ENCODE measurements at places on chromosomes 2 and 18.

DNA sequence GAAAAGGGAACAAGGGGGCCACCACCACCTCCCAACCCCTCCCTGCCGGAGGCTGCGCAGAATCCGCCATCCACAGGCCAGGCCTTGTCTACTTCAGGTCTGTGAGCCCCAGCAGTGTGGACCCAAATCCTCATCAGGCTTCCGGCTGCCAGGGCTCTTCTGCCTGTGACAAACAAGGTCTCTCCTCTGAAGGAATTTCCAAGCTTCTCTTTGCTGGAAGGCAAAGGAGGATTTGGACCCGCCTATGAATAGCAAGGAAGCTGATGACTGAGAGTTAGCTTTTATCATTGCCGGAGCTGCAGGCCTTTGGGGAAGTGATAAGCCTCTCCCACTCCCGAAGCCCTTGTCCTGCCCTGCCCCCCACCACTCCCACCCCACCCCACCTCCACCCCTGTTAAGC is 93.7 kb upstream of the SH3BP4 start:
- no peak for DNase-seq

DNA sequence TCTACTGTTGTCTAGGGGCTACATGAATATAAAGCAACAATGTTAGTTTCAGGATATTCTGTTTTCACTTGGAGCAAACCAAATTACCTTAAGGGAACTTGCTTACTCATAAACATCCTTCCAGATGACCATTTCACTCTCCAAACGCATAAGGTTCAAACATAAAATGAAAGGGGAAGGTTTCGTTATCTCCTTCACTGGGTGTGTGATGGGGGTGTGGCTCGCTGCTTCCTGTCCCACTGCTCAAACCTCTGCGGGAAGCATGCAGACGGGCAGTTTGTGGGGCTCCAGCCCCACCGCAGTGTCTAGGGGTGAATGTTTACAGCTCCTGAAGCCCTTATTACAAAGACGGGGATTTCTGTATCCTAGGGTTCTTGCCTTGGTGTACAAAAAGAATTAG is 1310.9 kb upstream of the TMEFF2 start:
- DNase-seq = peak; percentile 2

GRCh38 chr2:55148269-55148668 is 83.8 kb downstream of the CLHC1 start:
- DNase-seq = no peak

- DNase-seq = no peak
Observed at GRCh38 chr2:241514553-241514952, 6.2 kb upstream of the STK25 start.

- no peak for DNase-seq
Observed at GRCh38 chr2:224925061-224925809, 117.0 kb downstream of the DOCK10 start.

DNA sequence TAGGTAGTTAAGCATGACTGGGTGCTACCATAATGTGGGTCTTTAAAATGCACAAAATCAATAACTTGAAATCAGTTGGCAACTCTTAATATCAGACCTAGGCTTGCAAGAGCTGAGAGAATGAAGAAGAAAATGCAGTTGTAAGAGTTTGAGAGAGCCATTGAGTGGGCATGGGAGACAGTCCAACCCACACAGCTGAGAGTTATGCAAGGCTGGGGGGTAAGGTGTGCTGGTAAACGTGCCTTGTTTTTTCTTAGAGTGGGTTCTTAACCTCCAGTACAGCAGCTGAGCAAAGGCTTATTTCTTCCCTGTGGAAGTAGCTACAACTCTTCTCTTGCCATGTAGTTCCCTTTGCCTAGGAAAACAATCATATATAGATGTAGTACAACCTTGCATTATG is 20.2 kb upstream of the CCDC178 start:
- no peak for DNase-seq

- no peak for DNase-seq
Observed at GRCh38 chr18:63183952-63184770, 135.4 kb downstream of the BCL2 start.

DNA sequence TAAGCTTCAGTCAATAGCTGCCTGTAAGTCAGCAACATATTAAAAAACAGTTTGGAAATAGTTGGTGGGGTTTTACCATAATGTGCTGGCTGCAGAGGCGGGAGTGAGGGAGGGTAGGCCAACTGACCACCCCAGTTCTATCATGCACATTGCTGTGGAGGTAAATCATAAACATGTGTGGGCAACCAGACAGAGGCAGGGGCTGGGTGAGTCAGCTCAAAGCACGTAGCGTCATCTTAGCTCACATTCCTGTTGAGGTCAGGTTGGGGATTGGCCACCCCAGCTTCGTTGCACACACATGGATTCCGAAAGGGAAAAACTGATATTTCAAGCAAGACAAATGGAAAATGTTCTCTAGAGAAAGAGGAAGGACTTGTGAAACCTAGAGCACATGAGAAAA is 19.5 kb downstream of the GPR45 start:
- DNase-seq = no peak

GRCh38 chr2:73293534-73294171 is at the start of gene EGR4:
TSS of gene EGR4 (minus strand) at chr2:73293548. CDS start at chr2:73293317, 231 bp downstream.
- peak; percentile 93 for DNase-seq

GRCh38 chr2:174602745-174603144 is 5.1 kb upstream of the WIPF1 start:
- DNase-seq = no peak

DNA sequence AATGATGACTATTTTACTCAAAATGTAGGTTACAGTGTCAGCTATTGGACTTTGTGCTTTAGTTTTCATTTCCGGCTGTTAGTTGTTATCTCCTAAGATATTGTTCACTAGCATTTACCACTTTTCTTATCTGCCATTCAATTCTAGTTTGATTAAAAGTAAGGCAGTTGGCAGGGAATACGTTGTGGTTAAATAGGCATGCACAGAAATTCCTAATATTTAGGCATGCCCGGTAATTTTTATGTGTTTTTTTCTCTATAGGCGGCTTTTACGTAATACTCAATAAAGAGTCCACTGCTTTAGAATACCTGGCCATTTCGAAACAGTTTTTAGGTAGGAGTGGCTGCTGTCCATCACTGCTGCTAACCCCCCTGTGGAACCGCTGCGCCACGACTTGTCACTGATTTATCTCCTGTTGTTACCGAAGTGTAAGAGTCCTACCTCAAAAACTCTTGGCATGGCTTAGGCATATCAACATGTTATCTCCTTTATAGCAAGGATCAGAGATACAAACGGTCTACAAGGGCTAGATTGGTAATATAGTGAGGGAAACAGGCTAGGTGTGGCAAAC is 39.5 kb downstream of the BABAM2 start:
- no peak for DNase-seq

- DNase-seq = no peak
Observed at GRCh38 chr2:237913193-237913917, 53.5 kb upstream of the UBE2F start.

DNA sequence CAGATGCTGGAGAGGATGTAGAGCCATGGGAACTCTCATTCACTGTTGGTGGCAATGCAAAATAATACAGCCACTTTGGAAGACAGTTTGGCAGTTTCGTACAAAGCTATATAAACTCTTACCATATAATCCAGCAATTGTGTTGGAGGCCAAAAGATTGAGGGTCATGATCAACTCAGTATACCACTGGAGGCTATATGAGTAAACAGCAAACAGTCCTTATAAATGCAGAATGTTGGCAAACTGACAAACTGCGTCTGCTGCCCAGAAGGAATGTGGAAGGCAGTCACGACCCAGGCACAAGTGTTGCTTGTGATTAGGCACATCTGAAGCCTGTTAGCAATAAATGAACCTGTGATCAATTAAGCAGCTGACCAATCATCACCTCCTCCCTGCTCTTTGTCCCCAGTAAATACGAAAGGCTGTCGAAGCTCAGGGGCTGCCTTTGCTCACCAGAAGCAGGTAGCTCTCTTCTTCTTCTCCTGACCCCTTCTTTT is 98.1 kb upstream of the SPOPL start:
- DNase-seq = no peak

DNA sequence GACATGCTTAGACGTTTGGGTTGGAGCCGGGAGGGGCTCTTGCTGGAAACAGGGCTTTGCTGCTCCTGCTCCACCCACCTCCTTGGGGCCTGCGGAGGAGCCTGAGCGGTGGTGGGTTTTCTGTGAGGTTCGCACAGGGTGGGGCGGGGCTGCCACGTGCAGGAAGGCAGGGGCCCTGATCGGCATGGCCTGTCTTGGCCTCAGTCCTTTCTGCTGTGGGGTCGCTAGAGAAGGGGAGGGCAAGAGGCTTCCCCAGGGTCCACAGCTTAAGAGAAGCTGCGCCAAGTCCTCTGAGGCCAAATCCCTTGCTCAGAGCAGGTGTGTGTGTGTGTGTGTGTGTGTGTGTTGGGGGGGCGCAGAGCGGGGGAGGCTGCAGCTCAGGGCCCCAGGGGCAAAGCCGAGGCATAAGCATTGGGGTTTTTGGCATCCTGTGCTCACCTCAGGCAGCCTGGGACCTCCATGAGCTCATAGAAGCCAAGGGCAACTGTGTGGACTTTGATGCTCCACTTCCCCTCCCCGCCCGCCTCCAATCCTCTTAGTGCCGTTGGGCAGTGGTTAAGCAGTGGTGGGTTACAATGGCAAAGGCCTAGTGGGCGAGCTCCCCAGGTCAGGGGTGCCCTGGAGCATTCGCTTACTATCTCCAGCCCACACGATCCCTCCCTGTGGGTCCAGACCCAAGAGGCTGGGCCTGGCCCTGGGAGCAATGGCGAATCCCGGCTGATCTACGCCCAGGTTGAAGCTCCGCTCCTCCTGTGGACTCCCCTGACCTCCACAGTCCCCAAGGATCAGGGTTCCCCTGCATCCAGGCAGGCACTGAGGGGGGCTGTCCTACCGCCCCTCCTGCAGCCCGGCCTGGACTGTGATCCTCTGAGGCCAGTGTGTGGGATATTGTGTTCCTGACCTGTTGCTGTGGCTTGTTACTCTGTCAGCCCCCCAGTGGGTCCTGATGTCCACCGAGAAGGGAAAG is 28.9 kb downstream of the TOGARAM2 start:
- DNase-seq = no peak

DNA sequence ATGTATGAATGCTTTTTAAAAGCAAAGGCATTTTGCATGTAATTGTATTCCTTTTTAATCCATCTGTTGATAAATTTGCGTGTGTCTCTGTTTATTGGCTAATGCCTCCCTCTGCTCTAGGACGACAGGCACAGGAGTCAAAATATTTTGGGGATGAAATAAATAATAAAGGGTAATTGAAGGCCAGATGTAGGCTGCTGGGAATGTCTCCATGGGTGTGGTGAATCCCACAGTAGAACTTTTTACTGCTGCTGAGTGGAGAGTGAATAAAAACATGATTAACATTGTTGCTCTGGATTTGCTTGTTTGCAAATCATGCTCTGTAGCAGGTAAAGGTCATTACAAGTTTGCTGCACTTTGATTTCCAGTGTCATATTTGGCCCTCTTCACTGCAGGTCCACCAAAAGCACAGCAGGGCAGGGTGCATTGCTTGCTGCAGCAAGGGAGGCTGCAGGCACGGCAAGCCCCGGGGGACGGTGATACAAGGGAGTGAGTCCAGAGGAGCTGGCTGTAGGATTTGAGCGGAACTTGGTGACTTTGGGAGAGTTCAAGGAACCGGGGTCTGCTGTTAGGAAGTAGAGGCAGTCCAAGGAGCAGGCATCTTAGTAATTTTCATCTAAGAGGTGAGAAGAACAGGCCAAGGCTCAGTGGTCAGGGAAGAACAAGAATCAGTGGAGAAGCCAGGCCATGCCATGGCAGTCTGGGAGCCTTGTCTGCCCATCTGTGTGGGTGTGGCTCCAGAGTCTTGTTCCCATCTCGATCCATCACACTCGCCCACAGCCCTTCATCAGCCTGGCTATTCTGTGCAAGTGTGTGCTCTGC is 201.5 kb upstream of the RAB6C start:
- no peak for DNase-seq

GRCh38 chr18:64539847-64540246 is 391.0 kb upstream of the LINC00305 start:
- no peak for DNase-seq

GRCh38 chr2:10196110-10196892 is 73.8 kb downstream of the RRM2 start:
- DNase-seq = no peak

DNA sequence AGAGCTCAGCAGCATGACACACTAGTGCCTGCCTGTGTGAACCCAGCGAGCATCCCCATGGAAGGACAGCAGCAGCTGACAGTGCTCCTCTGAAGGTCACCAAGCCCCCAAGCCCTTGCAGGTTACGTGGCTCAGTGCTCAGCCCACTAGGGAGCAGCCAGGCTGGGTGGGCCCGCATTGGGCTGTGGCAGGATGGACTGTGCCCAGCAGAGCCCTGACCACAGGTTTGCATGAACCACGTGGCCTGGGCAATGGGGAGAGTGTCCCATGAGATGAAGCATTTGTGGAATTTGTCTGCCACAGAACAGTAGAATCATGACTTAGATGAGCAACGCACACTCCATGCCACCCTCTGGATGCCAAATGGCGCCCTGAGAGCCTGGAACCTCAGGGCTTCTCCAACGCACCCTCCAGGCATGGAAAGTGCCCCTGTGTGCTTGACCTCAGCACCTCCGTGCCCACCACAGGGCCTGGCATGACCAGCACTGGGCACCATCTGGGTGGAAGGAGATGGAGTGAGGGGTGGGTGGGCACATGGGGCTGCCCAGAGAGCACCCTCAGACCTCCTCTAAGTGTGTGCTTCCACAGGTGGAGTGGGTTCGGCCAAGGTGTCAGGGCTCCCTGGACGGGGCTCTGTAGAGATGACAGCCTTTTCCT is 216.1 kb upstream of the RAB6C start:
- DNase-seq = no peak

DNA sequence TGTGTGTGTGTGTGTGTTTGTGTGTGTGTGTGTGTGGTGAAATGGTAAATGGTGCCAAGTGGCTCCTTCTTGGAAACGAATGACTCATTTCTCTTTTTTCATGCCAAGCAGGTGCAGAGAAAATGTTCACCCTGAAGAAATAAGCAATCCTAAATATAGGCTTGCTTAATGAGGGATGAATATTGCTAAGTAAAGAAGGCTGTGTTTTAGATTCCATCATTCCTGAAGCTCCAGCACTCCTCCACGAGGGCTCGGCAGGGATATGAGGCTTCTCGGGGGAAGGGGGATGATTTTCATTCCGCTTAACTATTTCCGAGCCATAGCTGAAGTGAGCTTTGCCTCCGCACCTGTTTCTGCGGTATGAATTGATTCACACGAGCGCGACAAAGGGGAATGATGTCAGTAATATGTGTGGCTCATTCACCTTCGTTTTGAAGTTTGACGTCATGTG is 72.9 kb downstream of the TSN start:
- no peak for DNase-seq

GRCh38 chr18:57009844-57010243 is 137.0 kb upstream of the BOD1L2 start:
- DNase-seq = no peak

- no peak for DNase-seq
Observed at GRCh38 chr2:29811378-29811777, 110.0 kb downstream of the ALK start.

GRCh38 chr2:216044883-216045486 is 31.6 kb upstream of the MREG start:
- no peak for DNase-seq

GRCh38 chr2:226581004-226581403 is 218.6 kb downstream of the IRS1 start:
- no peak for DNase-seq

DNA sequence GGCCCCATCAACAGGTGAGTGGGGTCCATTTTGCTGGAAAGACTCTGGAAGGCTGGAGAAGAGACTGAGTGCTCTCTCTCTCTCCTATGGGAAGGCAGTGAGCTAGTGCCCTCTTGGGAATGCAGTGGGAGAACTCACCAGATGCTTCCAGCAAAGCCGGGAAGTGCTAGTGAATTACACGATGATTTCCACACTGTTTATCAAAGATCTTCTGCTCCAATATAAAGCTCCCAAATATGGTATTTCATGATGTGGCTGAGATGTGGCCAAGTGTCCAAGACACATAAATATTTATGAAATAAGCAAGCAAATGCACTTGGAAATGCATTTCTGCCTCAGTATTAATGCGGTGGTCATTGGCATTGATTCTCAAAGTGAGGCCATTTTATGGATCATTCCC is 135.9 kb downstream of the VAPA start:
- no peak for DNase-seq
